Coronary artery (tissue), 2 donors: ENCODE measurements at places on chromosomes 11 and 22.

DNA sequence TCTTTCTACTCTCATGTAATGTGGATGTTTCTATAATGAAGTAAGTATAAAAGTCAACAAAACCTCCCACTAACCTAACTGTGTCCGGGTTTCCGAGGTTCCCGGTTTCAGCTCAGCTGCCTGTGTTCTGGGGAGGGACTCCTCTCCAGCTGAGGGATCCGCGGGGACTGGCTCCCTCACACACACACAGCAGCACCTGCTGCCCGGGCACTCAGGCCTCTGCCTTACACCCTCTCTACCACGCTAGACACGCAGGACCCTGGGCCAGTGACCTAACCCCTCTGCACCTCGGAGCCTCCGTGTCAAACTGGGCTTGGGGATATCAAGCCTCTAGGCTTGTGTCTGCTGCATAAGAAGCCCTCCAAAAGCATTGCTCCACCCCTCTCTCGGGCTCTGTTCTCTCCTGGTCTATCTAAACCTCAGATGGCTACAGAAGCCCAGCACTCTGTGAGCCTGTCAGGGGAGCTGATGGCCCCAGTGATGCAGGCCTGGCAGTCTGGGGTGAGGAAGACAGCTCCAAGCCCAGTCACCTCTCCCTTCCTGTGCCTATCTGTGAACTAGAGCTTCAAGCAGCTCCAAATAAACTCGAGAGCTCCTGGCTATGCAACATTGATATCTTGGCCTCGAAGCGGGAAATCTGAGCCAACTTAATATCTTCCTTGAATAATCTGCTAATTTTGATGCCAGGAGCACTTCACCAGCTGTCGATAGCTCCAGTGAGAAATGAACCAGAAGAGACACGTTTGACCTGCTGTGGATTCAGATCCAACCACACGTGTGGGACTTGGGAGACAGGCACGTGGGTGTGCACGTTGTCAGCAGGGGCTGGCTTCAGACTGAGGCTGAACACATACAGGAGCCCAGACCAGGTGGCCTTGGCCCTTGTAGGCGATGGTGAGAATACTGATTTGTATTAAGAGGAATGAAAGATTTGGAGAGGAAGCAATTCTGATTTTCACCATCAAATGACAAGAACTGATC is 232.7 kb upstream of the B3GAT1 start:
- peak; percentile 52 for DNase-seq

GRCh38 chr11:130369141-130369691 is 54.5 kb upstream of the ZBTB44 start:
- DNase-seq: no peak

DNA sequence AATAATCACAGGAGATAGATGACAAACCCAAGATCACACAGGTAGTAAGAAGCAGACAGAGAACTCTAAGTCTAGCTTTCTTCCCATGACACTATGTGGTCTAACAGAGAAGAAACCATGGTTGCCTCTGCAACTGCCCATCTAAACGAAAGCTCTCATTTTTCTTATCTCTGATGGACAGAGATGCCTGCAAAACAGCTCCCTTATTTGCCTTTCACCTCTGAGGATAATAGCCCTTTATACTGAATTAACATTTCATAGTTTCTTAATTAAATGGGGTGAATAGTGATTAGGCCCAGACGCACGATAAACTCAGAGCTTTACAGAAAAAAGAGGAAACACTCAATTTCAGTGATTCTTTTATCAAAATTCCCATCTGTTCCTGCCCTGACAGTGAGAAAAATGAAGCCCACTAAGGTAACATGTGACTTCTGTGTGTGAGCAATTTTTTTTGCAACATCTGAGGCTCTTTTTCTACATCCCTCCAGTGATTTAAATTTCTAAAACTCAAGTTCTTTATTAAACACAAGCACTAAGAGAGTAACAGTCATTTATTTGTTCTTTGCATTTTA is 24.6 kb downstream of the OR2AG2 start:
- no peak for DNase-seq

DNA sequence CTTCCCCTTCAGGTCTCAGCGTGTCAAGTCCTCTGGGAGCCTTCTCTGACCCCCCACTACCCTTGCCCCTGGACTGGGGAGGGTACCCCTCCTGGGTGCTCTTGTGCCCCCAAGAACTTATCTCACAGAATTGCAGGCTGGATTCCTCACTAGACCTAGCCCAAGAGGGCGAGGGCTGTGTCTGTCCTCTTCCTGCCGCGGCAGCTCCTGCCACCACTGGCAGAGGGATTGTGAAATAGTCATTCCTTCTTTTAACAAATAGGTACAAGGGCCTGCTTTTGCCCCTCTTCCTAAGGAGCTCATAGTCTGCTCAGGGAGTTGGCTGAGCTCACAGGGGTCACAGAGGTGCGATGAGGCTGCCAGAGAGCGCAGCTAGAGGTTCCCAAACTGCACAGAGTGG is 5.5 kb downstream of the RAB36 start:
- no peak for DNase-seq

GRCh38 chr11:43649501-43649900 is 31.0 kb upstream of the HSD17B12 start:
- DNase-seq: no peak

DNA sequence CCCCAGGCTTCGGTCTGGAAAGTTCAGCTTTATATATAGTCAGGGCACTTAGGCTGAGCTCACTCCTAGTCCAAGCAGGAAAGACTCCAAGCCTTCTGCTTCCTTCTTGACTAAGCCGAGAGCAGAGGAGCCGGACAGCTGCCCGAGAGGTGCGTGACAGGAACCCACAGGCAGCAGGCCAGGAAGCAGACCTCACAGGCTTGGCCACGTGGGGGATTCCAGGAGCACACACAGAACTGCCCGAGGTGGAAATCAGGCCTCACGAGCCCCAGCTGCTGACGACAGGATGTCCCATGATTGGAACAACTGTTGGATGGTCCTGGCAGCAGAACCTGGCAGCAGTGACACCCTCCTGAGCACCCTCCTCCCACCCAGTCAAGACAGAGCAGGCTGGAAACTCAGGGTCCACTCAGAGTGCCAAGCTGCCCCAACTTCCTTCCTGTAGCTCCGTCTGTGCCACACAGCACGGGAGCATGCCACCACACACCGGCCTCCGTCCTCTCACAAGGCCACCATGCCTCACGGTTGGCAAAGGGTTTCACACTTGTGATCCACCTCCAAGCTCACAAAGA is 5.4 kb downstream of the PLA2G6 start:
- peak; percentile 72 for DNase-seq

DNA sequence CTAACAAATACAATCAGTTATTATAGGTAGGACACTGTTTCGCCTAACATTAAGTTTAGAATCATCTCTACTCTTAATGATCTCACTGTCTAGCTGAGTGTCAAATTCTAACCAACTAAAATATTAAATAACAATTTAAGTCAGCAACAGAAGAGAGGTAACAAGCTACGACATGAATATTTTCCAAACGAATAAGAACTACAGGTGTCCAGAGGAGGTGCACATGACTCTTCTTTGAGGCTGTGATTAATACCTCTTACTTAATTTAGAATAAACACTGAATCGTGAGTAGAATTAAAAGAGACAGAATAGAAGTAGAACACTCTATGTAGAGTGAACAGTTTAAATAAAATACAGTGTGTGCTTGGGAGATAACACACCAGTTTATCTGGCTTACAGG is 619.0 kb upstream of the ARHGAP42 start:
- DNase-seq: no peak
